Hematopoietic multipotent progenitor cell treated with erythropoietin and hydrocortisone succinate and interleukin-3 and kit ligand, for 4 days (in vitro differentiated cells): ENCODE measurements at places on chromosomes 1 and 21.

DNA sequence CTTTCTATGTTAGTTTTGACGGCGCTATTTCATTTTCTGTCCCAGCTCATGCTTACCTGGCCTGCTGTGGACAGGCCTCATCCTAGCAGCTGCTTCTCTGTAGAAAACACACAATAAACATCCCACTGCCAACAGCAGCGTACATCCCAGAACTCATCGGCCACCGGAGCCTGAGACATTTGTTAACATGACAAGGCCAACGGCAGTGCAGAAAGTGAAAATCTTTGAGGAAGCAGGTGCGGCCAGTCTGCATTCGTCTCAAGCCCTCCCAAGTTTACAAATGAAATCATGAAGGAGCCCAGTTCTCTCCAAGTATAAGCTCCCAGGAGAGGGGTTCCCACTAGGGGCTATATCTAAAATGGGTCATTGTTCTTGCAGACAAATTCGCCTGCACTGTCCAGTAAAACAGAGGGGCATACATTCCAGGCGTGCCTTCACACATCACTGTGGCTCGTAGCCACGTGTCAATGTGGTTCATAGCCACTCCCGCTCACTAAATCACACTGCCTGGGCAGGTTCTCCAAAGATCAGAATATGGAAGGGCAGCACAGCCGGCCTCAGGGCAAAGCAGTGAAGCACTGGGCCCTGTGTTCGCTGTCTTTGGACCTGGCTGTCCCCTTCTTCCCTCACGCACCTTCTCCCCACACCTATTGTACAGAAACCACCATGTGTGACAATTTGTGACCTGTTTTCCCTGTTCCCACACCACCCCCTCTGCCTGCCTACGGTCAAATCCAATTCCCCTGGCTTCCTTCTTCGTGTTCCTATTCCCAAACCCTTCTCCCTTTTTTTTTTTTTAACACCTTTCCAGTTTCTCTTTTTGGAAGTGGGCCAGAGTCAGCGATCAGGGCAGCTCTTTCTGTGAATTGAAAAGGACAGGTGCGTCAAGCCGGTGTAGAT is 27.0 kb upstream of the ABCG1 start:
- peak; percentile 16 for DNase-seq

DNA sequence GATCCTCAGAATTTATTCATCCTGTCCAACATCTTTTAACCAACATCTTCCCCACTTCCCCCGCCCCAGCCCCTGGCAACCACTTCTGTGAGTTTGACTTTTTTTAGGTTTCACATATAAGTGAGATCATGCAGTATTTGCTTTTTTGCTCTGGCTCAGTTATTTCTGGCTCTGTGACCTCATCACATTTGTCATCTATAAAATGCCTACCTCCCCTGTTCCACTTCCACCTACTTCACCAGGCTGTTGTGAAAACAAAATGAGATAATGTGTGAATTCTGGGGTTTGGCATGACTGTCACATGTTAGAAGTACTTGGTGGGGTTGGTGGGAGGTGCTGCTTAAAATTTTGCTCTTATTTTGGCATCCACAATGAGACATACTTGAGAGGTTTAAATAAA is 18.4 kb downstream of the HHAT start:
- DNase-seq, result no peak

- DNase-seq, result no peak
These were observed 386.1 kb downstream of the RWDD3 start for GRCh38 chr1:95620076-95620475.

GRCh38 chr1:189211742-189212141 is 1265.9 kb downstream of the BRINP3 start:
- no peak for DNase-seq

GRCh38 chr1:59396387-59396786 is 99.5 kb downstream of the FGGY start:
- peak; percentile 61 for DNase-seq

GRCh38 chr1:43880604-43881003 is 53.0 kb upstream of the ARTN start:
- DNase-seq, result no peak

- DNase-seq, result no peak
These were observed 141.4 kb downstream of the SMYD3 start for GRCh38 chr1:246365708-246366107.

DNA sequence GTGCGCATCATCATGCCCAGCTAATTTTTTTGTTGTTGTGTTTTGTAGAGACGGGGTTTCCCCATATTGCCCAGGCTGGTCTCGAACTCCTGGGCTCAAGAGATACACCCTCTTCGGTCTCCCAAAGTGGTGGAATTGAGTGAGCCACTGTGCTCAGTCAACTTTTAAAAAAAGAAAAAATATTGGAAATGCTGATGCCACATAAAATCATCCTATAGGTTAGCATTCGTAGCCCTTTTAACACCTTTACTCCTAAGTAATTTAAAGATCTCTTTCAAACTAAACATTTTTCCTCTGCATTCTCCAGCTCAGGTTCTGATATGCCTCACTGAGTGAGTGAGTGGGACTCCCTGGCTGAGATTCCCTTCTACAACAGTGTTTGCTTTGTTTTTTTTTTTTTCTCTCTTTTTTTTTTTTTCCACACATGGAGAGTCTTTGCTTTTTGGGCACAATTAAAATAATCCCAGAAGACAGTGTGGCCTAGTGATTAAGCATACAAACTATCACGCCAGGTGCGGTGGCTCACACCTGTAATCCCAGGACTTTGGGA is 74.0 kb downstream of the LPGAT1 start:
- no peak for DNase-seq

DNA sequence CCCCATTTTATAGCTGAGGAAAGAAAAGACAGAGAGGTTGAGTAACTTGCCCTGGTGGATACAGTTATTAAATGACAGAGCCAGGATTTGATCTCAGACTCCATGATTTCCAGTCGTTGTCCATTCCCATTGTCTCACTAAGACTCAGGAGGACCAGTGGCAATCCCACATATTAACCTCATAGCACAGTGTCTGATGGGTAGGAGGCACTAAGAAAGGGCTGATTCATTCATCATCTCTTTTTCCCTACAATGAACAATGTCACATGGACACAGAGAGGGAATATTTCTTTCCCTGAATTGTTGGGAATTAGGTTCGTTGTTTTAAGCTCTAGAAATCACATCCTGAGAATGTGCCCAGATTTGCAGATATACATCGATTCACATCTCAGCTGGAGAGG is 99.9 kb downstream of the PBX1 start:
- no peak for DNase-seq

DNA sequence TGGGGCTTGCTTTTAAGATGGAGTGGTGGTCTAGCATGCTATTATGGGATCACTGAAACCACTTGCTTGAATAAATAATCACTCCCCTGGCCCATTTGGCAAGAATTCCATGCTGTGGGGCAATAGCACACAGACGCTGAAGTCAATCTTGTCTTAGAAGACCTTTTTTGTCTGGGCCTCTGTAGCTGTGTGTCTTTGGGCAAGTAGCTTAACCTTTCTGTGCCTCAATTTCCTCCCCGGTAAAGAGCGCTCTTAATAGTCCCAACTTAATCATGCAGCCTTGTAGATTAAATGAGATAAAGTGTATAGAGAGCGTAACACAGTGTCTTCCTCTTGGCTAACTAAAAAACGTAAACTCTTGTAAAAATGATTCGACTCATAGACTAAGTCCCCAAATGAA is 125.4 kb upstream of the IGSF21 start:
- no peak for DNase-seq

GRCh38 chr1:207017615-207018559 is 14.7 kb downstream of the C1orf116 start:
- peak; percentile 57 for DNase-seq

- DNase-seq, result peak; percentile 13
These were observed 720 bp downstream of the SUSD4 start for GRCh38 chr1:223363057-223363855.

DNA sequence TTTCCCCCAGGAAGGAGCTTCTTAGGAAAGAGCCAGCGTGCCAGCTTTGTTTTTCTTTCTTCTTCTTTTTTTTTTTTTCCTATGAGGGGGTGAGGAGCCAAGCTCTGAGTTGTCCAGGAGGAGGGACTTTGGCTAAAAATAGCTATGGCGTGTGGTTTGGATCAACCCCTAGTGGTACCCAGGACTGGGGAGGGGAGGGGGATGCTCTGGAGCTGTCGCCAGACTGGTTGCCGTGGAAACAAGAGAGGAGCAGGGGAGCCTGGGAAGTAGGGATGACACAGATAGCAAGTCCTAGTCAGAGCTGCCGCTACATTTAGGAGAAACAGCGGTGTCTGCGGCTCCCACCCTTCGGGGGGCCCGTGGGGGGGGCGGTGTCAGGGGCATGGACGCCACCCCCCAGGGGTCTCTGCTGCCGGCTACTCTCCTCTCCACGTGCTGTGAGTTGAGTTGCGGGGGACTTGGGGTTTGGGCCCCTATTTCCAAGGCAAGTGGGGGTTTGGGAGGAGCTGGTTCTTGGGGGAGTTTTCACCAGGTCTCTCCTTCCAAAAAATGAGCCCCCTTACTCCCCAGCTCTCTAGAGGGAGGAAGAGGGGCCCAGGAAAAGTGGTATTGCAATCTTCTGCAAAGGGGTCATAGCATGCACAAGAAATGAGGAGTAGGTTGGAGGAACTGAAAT is at the start of gene KCNJ9:
TSS of gene KCNJ9 (plus strand) at position 278 of the 676 bp plus-strand sequence. CDS start 2,493 bp downstream, outside the sequence.
- DNase-seq, result peak; percentile 18

DNA sequence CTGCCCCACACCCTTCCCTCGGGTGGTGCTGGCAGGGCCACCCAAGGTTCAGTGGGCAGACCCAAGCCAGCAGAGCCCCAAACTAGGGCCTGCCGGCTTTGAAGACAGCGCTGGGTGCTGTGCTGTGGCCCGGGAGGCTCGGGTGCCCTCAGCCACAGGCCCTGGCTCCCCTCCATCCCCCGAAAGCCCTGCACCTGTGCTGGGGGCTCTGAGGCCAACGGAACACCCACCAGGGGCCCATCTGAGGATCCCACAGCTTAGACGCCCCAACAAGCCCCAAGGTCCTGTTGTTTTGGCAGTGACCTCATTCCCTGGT is 8.6 kb downstream of the ITGB2 start:
- no peak for DNase-seq

DNA sequence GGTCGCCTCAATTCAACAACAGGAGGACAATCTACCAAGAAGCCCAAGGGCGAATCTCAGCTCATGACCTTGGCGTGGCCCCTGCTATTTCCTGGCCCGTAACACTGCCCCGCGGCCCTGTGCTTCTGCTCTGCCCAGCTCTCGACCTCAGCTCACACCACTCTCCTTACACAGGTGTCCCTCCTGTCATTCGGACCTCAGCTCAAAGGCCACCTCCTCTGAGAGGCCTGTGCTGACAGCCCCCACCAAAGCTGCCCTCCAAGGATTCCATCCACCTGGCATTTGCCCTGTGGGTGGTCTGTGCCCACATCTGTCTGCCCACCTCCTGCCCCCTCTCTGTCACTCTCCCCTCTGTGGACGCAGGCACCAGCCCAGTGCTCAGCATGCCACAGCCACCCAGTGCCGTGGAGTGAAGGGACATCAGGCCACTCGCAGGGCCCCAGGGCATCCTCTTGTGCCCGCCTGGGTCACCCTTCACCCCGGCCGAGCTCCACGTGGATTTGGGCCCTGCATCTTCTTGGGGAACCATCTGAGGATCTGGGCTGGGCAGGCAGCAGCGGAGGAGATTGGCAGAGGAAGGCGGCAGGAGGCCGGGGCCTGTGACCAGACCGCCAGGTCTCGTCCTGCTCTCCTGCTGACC is 70.3 kb downstream of the DHRS3 start:
- DNase-seq, result no peak

GRCh38 chr1:207702317-207702716 is 49.5 kb upstream of the CD46 start:
- DNase-seq, result no peak

- no peak for DNase-seq
These were observed 31.1 kb downstream of the RUNX3 start for GRCh38 chr1:24898909-24899439.

DNA sequence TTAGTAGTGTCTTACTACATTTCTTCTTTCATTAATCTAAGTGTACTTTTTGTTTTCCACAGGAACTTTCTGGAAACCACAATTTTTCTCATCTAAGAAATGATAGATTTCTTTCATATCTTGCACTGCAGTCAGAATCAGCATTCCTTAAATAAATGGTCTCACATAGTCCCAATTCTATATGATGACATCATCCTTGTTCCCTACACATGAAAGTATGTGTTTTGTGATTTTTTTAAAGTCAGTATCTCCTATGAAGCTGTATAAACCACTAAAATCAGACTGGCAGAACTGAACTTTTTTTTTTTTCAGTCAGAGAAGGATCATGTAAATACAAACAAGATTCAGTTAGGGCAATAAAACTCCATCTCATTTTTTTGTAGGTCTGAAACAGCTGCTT is 742.6 kb upstream of the CXADR start:
- no peak for DNase-seq

GRCh38 chr21:39840373-39841097 is 26.7 kb upstream of the PCP4 start:
- DNase-seq, result no peak

DNA sequence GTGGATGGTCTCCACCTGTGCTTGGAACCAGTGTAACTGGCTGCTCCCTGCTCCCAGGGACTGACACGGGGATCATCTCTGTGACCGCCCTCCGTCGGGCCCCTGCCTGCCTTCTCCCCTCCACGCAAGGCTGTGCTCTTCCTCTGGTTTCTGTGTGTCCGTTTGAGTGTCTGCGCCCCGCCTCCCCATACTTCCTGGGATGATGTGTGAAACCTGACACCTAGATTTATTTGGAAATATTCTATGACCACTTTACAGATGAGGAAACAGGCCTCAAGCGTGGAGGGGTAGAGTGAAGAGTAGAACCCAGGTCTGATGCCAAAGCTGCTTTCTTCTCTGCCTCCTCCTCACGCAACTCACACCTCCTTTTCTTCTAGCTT is 24.3 kb downstream of the LDLRAP1 start:
- no peak for DNase-seq

DNA sequence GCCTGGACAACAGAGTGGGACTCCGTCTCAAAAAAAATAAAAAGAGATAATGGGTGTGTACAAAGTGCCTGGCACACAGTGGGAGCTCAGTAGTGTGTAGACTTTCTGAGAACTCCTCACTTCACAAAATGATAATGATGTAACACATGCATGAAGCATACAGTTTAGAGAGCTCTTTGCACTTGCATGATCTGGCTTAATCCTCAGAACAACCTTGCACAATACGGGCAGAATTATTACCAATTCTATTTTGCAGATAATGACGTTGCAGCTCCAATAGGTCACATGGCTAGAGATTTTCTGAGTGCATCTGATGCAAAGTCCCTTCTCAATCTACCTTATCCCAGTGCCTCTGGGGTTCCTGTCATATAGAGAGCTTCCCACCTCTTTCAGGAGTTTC is 71.4 kb downstream of the CD247 start:
- peak; percentile 34 for DNase-seq

DNA sequence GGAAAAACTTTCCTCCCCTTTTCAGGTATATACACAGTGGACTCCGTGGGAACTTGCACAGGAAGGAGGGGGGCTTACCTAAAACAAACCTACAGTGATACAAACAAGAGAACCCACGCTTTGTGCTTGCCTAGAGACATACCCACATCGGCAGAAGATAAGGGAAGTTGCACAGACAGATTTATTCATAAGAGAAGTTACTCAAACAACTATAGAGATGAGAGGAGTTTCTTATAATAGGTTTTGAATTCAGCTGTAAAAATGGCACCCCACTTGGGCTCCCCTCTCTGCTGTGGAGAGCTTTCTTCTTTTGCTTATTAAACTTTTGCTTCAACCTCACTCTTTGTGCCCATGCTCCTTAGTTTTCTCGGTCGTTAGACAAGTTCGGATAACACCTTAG is 1.8 kb upstream of the DUSP12 start:
- peak; percentile 41 for DNase-seq
